Right kidney (tissue), 9 donors: ENCODE measurements at places on chromosomes 5 and 9.
A peak's percentile ranks its signal among the peaks of the same experiment; 100 is the strongest.

DNA sequence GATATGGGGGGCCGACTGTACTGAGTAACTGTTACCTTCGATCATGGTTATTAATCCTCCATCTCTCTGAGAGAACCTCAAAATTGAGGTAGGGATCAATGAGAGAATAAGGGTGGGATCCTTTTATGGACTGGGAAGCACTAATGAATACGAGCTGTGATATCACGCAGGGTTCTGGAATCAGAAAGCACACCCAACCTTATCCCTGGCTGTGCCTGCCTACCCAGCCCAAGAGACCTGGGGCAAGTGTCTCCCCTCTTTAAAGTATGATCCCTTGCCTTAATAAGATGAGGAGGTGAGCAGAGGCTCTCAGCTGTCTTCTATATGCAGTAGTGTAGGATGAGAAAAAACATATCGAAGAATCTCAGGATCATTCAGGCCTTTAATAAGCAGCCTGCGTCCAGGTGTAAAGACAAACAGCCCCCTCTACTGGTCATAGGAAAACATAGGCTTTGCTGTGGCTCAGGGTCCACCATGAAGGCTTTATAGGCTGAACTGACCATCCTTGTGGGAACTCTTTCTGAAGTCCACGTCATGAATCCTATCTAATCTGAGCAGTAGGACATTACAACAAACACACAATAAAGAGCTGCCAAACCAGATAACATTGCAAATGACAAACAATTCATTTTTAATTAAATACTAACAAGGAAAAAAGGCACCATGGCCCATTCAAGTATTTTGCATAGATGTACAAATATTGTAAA, 16.8 kb downstream of the NIPAL4 start:
- peak; percentile 44 for DNase-seq

GRCh38 chr5:57340681-57341080, 141.9 kb downstream of the ACTBL2 start:
- DNase-seq, result no peak

DNA sequence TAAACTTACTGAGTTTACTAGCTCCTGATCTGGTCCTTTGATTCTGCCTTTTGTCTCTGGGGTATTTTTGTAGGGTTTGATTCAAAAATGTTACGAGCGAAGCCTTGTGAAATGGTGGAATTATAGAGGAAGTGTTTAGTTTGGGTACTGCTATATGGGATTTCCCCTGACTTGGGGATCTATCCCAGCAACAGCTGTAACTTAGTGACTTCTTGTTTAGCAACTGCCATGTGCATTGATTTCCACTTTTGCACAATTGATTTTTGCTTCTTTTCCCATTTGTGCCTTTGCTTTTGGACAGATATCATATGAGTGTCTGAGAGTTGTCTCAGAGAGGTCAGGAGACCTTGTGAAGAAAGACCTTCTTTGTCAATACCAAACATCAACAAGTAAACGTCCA, 248.5 kb upstream of the DAP start:
- no peak for DNase-seq

- no peak for DNase-seq
Measured at GRCh38 chr5:53037141-53037859, 48.1 kb downstream of the ITGA2 start.

DNA sequence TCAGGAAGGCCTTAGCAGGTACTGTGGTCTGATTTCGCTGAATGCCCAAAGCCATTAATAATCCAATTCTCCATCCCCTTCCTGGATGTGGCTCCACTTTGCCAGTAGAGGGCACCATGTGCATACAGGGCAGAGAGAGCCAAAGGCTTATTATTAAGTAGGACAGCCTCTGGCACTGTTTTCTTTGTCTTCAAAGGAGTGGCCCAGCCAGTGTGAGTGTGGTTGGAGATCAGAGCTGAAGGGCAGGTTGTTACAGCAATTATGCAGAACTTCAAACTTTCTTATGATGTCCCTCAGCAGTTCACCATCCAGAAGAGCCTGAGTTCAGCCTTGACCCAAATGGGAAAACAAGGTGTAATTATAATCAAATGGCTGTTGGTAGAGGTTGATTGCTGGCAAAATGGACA, 38.6 kb upstream of the CEMIP2 start:
- DNase-seq, result peak; percentile 20

DNA sequence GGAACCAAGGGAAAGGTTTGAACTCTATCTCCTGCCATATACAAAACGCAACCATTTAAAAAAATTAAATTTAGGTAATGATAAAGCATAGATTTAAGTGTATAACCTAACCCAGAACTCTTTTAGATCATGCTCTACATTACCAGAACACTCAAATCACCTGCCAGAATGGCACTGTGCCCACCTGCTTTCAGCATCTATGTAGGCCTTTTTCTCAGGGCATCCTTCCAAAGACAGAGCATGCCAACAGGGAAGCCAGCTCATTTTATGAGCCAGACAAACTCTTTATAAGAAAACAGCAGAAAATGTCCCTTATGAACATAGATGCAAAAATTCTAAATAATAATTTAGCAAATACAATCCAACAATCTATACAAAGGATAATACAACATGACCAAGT, 47.9 kb upstream of the SMAD5 start:
- DNase-seq, result no peak

DNA sequence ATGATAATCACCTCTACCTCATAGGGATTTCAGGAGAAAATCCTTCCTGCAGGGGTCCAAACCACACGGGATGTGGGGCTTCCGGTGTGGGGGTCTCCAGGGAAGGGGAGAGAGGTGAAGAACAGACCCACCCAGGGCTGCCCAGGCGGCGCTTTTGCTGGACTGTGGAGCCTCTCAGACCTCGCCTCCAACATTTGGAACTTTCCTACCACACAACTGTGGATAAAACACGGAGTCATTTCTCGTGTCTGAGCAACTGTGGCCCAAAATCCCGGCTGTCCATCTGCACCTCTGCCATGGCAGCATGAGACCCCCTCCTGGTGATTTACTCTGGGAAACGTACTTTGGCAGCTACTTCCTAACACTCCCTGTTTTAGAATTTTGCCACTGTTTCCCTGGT, 307.8 kb upstream of the IRX4 start:
- DNase-seq, result no peak

- DNase-seq, result no peak
Measured at GRCh38 chr5:133681896-133682295, 69.6 kb upstream of the FSTL4 start.
